Breast epithelium (tissue), 4 donors: ENCODE measurements at places on chromosomes 1 and 21. TPM values are rescaled to one million over a fixed set of nuclear protein-coding genes. Genes with fewer than 3 reads are reported as not detected.

The SETSIP gene
- total RNA-seq = not detected

The OR2AK2 gene
- total RNA-seq = not detected

The ZBED6 gene
- total RNA-seq = 22.7 TPM

The CFAP107 gene
- not detected for total RNA-seq

The C1orf35 gene
- 17.0 TPM for total RNA-seq

The NPPB gene
- not detected for total RNA-seq

The OR2T5 gene
- not detected for total RNA-seq

The KCNN3 gene
- 0.96 TPM for total RNA-seq
